ENCODE measurements at places on chromosomes 6 and 20. TPM values are rescaled to one million over a fixed set of nuclear protein-coding genes. Genes with fewer than 3 reads are reported as not detected.
A peak's percentile ranks its signal among the peaks of the same experiment; 100 is the strongest.

The OTOR gene
- not detected for total RNA-seq

DNA sequence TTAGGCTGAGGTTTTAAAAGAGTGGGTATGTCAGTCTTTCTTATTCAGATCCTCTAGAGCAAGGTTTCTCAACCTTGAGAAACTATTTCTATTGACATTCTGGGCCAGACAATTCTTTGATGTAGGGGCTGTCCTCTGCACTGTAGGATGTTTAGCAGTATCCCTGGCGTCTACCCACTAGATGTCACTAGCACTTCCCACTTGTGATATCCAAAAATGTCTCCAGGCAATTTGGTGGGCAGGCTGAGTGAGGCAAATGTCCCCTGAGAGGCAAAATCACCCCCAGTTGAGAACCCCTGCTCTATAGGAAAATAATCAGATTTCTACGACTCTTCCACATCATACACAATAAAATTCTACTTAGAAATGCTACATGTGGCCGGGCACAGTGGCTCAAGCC lies 7.7 kb upstream of the ZKSCAN8 start:
- H3K27ac ChIP-seq: no peak overlapping the region
- H3K4me1 ChIP-seq: no peaks in the 10 kb centered on the region
- no peaks in the 10 kb centered on the region for H3K36me3 ChIP-seq
- DNase-seq: no peak
- no peak overlapping the region for H3K4me3 ChIP-seq

DNA sequence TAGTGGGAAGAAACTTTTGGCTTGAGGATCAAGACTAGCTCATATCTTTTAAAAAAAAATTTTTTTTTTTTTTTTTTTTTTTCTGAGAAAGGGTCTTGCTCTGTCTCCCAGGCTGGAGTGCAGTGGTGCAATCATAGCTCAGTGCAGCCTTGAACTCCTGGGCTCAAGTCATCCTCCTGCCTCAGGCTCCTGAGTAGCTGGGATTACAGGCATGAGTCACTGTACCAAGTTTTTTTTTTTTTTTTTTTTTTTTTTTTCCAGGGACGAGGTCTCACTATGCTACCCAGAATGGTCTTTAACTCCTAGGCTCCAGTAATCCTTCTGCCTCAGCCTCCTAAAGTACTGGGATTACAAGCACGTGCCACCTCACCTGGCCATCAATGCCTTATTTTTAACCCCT lies 27.9 kb downstream of the GCLC start:
- H3K4me1 ChIP-seq: no peaks in the 10 kb centered on the region
- no peak for DNase-seq
- no peak overlapping the region for H3K27ac ChIP-seq
- H3K4me3 ChIP-seq: no peak overlapping the region

The MCCD1 gene
- total RNA-seq: not detected

DNA sequence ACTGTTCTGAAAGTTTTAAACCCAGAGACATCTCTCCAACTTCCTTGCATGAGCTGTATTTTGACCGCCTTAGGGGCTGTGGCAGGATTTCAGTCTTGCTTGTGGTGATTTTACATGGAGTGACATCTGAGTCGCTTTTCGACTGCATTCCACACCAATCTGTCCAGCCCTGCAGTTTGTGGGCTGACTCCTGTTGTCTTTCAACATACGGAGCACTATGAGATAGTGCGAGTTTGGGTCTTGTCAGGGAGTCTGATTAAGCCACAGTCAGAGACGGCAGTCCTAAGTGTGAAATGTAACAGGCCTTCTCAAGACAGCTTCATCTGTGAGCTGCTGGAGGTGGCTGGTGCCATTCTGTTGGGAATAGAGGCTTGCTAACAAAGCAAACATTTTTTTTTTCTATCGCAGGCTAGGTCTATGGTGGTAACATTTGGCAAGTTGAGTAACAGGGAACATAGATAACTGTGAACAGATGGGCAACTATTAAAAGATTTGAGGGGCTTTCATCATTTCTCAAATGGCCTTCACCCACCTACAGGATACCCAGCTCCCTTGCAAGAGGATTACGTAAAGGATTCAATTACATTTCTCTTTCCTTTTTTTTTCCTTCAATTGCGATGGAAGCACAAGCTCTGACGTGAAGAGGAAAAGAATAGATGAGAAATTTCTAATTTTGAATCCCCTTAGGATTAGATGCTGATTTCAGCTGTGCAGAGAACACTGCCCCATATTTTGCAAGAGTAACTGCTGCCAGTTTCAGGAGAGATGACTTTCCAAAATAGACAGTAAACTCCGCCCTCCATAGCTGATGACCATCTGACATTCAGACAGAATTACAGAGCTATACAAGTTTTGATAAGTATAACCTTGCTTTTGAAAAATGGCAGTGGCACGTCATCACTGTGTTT lies 25.1 kb downstream of the CAP2 start:
- H3K36me3 ChIP-seq: no peaks in the 10 kb centered on the region
- peaks cover 36% of the 10 kb centered on the region for H3K4me1 ChIP-seq
- H3K27ac ChIP-seq: peak overlapping the region; percentile 78

DNA sequence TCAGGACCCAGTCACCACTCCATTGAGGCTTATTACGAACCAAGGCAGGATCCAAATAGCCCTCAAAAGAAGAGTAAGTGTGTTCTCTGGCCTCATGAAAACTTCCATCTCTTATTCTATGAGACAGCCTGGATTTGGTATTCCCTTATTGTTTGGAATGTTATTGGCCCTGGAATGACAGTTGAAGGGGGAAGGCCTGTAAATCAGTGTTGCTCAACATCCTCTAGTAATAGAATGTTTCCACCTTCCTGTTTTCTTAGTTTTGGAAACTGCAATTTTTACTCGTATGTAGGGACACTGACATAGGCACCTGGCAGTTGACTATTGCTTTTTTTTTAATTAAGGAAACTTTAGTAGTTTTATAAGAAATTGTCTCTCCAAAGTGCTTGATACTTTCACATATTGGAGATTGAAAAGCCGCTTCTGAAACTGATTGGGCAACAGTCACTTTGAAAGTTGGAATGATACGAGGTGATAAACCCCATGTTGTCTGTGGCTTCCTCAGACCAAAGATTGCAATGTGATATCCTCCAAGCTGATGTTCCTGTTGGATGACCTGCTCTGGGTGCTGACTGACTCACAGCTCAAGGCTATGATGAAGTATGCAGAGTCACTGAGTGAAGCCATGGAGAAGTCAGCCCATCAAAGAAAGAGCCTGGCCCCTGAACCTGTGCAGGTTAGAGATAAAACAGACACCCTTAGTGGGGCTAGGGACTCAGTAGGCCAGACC lies 43.1 kb downstream of the BLTP3A start:
- H3K4me1 ChIP-seq: no peaks in the 10 kb centered on the region
- no peak overlapping the region for H3K27ac ChIP-seq
- DNase-seq: no peak
- no peaks in the 10 kb centered on the region for H3K27me3 ChIP-seq

DNA sequence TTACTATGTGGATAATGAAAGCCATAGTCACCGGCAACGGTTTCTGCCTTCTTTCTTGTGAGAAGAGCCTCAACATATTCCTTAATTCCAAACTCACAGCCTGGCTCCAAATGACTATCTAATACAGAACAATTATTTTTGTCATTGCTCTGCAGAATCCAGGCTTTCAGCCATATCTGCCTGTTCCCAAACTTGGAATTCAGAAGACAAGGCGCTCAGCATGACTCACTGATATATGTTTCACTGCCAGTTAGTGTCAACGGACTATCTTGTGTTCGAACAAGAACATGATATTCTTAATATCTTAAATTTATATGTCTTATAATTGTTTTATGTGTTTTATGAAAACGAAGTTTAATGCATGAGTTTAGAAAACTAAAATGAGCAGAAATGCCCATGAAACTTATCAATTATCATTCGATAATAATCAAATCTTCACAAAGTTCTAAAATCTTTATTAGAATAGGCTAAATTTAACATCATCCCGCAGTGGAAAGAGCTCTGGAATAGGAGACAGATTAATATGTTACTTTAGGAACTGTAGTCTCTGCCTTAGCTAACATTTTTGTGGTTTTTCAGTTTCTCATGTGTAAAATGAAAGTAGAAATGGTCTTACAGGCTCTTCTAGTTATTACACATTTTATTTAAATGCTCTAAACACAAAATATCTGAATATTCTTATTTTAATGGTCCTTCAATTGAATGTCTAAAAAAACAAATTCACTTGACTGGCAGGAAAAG lies 669.3 kb upstream of the GJE1 start:
- H3K27me3 ChIP-seq: no peaks in the 10 kb centered on the region
- H3K36me3 ChIP-seq: no peaks in the 10 kb centered on the region
- H3K4me3 ChIP-seq: peak overlapping the region; percentile 3
- peak overlapping the region; percentile 82 for H3K27ac ChIP-seq
- peak; percentile 36 for DNase-seq

DNA sequence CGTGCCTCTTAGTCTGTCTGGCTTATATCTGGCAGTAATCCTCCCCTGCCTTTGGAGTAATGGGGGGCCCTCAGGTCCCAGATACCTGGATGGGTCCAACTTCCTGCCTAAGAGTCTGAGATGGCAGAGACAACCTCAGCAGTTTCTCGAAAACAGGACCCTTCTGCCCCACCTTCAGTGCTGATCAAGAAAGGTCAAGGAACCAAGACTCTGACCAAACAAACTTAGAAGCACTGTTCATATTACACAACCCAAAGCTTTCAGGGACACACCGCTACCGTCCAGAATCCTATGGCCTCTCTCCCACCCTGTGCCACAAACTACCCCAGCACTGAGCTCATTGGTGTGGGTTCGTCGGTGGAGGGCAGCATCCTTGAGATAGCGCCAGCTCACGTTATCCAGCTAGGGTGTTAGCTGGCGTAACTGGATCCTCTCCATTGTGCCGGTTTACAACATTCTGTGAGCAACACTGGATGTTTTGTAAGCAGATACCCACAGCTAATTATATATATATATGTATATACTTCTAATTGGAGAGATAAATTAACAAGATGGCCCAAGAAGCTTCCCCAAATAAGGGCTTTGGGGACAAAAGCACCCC lies 7.6 kb upstream of the TMC2 start:
- no peak overlapping the region for H3K4me3 ChIP-seq
- H3K36me3 ChIP-seq: no peaks in the 10 kb centered on the region
- no peak for DNase-seq
- no peak overlapping the region for H3K27ac ChIP-seq

The PRKN gene
- total RNA-seq: 25.4 TPM

DNA sequence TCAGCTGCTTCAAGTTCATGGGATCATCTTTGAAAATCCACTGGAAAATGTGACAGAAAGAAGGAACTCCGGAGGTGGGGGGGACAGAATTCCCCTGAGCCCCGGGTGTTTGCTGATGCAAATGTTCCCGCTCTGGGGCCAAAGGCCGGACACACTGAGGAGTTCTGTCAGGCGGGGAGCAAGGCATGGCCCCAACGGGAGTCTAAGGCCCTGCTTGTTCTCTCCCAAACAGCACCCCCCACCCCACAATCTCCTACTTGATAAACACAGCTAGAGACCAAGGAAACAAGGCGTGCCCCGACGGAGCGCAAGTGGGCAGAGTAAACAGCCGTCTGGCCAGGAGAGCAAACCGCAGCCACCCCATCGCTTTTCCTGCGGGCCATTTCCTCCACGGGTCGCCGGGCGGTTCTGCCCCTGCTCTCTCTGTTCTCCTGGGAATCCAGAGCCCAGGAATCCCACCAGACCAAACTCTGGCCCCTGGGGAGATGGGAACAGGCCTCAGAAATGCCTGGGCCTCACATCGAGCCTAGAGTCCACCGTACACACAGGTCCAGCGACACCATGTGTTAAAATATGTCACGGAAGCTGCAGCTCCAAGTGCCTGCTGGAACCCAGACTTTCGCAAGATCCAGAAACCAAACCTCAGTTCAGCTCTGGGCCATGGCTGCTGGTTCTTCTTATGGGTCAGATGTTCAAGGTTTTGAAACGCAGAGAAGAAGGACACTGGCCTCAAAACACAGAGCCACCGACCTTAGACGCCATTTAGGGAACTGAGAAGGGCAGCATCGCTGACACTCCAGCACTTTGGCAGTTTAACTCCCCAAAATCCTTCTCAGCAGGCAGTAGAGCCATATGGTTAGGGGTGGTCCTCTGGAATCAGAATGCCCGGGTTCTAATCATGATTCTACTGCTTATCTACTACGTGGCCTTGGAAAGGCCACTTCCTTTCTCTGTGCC lies 104.2 kb downstream of the PREX1 start:
- peaks cover 7% of the 10 kb centered on the region for H3K4me1 ChIP-seq
- no peak for DNase-seq
- no peaks in the 10 kb centered on the region for H3K36me3 ChIP-seq
- peak overlapping the region; percentile 60 for H3K27ac ChIP-seq

GRCh38 chr6:64861039-64861651 lies 845.9 kb downstream of the EYS start:
- no peaks in the 10 kb centered on the region for H3K27me3 ChIP-seq
- H3K36me3 ChIP-seq: no peaks in the 10 kb centered on the region
- H3K4me3 ChIP-seq: no peak overlapping the region
- no peak overlapping the region for H3K27ac ChIP-seq

DNA sequence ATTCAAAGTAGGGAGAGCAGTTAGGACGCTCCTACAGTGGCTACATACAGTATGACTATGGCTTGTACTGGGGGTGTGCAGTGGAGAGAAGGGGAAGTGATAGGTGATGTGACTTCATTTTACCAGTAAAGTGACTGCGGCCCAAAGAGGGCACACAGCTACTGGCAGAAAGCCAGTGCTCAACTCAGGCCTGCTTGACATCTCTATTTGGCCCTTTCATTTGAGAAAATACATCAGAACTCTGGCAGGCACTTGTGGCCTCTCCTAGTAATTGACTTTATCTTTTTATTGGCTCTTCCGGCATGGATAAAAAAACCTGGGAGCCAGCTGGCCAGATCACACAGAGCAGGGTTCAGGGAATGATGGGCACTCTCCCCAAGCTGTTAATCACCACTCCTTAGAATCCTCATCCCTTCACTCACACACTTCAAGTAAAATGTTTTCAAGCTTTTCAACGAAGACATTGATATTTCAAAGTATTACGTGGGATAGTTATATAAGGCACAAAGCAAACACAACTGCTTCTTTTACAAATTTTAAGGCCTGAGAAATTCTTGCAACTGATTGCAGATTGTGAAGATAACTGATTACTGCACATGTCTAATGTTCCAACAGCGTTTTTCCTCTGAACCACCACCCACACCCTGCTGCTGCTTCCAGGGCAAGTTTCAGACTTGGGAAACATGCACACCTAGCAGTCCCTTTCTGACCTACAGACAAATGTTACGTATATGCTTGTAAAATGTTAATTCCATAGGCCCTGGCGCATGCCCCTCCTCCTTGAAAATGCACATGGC lies 73.5 kb downstream of the TNFRSF21 start:
- no peaks in the 10 kb centered on the region for H3K27me3 ChIP-seq
- no peak for DNase-seq
- no peak overlapping the region for H3K27ac ChIP-seq
- H3K36me3 ChIP-seq: peaks cover 8% of the 10 kb centered on the region
- no peak overlapping the region for H3K4me3 ChIP-seq

Measured in heart left ventricle (tissue), 16 donors.